ENCODE measurements at places on chromosomes 4 and X. TPM values are rescaled to one million over a fixed set of nuclear protein-coding genes. Genes with fewer than 3 reads are reported as not detected.

The KDR gene
- 18.7 TPM for total RNA-seq

The XPNPEP2 gene
- 0.23 TPM for total RNA-seq

The CLTRN gene
- total RNA-seq, result 0.46 TPM

The IBSP gene
- not detected for total RNA-seq

The ERAS gene
- 0.92 TPM for total RNA-seq

The ADGRL3 gene
- total RNA-seq, result 257 TPM

The HSPA4L gene
- 21.0 TPM for total RNA-seq

The OGT gene
- total RNA-seq, result 191 TPM

The UBE2K gene
- 94.1 TPM for total RNA-seq

The EVC gene
- total RNA-seq, result 3.0 TPM

The LAMP2 gene
- 86.0 TPM for total RNA-seq

The NR3C2 gene
- total RNA-seq, result 9.0 TPM

Data from diencephalon (tissue), 1 donor.